ENCODE measurements at places on chromosomes 12 and 14.

DNA sequence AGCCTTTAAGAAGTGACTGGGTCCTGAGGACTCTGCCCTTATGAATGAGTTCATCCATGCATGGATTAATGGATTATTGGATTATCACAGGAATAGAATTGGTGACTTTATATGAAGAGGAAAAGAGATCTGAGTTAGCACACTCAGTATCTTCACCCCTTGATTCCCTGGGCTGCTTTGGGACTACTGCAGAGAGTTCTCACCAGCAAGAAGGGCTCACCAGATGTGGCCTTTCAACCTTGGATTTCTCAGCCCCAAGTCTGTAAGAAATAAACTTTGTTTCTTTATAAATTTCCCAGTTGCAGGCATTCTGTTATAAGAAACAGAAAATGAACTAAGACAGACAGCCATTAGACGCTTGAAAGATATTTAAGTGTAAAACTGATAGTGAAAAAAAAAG is 509.2 kb downstream of the FLRT2 start:
- no peak for DNase-seq

- DNase-seq = peak; percentile 17
Observed at GRCh38 chr12:84911271-84912197, 1.1 kb downstream of the SLC6A15 start.

DNA sequence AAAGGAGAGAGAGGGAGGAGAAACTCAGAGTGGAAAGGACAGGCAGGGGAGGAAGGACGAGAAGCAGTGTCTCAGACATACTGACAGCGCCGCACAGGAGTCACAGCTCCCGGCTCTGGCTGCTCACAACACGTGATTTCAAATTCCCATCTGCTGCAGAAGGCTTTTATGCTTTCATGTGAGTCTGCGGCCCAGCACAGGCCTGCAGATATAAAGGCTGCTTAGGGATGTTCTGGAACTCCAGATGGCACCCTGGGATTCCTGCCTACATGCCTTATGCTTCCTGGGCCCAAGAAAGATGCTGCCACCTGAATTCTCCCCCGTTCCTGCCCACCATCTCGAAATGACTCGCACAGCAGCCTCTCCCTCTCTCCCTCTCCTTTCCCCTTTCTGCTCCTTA is 89.6 kb downstream of the NUAK1 start:
- DNase-seq = no peak

- no peak for DNase-seq
Observed at GRCh38 chr12:52988898-52989297, 17.4 kb upstream of the EIF4B start.

DNA sequence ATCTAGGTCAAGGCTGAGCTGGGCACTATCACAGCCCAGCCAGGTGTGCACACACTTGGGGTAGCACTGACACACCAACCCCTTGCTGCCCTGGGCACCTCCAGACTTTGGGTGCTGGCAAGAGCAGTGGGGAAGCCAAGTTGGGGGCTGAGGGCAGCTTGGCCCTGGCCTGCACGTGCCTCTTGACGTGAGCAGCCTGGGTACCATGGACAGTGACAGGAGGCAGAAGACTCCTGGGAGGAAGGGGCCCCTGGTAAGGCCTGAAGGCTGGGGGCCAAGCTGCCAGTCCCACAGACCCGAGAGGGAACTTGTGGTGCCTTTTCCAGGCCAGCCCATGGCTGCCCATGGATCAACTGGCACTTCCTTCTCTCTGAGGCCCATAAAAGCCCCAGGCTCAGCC is 124.1 kb upstream of the SFSWAP start:
- DNase-seq = no peak

DNA sequence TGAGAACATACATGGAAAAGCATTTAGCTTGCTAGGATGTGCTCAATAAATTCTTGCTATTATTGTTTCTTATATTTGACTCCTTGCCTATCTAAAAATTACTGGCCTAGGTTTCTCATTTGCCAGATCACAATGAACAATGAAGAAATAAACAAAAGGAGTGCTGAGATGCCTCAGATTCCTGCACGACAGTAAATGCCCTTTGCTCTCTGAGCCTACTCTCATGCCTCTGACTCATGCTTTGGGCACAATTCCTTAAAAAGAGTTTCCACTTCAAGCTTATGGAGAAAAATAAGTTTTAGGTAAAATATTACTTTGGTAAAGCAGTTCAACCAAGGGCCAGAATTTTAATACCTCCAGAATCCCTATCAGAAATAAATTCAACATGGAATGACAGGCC is 30.9 kb downstream of the GRIN2B start:
- DNase-seq = no peak

DNA sequence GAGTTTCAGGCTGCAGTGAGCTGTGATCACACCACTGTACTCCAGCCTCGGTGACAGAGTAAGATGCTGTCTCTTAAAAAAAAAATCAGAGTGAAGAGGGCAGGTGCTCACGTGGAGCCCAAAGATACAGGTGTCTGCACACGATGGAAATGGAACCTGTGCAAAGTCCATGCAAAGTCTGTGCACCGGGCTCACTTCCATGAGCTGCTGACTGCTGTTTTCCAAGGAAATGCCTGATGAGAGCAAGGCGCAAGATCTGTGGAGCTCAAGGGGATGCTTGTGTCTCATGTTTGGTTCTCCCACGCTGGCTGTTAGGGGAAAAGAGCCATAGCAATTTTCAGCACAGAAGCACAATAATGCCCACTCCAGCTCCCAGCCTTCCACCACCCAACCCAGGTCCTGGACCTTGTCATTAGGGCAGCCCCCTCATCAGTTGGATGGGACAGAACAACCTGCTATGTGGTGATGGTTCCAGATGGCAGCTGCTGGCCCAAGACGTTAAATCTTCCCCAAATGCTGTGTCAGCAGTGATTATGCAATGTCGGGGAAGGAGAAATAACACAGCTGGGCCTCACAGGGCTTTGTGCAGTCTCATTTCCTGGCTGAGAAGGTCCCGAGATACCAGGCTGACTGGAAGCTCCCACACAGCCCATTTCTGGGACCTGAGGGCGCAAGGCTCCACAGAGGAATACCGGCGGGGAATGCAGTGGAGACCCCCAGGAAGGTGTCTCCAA is 27.9 kb upstream of the DICER1 start:
- peak; percentile 92 for DNase-seq

GRCh38 chr12:90111791-90112580 is 403.3 kb upstream of the ATP2B1 start:
- no peak for DNase-seq

DNA sequence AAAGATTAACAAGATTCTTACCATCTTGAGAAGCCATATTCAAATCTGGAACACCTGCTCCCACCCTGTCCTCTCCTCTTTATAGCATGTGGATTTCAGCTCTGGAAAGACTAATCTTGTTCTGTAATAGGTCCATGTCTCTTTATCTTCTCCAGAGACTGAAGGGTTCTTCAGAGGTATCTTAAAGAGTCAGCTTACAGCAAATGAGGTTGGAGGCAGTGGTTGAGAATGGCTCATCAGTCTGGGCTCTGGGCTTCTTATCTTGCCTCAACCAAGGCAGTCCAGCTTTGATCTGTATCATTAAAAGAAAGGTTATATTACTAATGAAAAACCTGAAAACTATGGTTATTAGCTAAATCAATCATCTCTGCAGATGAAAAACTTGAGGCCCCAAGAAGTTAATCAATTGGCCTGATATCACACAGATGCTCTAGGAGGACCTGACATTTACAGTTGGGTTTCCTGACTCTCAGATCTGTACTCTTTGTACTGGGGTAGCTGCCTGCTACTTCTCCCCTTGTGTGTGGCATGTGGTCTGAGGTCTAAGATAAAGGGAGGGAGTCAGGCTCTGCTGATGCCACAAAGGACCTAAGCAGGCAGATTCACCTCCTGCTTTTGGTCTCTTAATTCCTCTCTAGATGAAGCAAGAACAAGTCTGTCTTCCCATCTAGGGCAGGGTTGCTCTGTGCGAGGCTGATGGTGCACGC is 1.7 kb upstream of the AKAP6 start:
- peak; percentile 58 for DNase-seq

DNA sequence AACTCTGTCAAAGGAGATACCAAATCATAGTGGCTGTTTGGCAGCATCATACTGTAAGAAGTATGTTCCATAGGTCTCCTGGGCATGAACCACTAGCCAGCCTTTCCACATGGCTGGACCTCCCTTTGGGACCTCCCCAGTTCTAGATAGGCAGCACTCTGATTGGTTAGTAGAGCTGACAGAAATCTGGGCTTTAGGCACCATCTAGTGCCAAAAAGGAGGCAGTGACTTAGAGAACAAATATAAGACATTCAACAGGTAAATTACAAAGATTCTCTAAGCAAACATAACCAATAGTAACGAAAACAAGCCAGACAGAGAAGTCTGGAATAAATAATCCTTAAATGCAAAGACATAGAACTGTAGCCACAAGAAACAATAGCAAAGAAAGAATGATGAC is 148.0 kb upstream of the PDE3A start:
- DNase-seq = peak; percentile 15

- DNase-seq = no peak
Observed at GRCh38 chr12:69792533-69792932, 32.5 kb upstream of the MYRFL start.

DNA sequence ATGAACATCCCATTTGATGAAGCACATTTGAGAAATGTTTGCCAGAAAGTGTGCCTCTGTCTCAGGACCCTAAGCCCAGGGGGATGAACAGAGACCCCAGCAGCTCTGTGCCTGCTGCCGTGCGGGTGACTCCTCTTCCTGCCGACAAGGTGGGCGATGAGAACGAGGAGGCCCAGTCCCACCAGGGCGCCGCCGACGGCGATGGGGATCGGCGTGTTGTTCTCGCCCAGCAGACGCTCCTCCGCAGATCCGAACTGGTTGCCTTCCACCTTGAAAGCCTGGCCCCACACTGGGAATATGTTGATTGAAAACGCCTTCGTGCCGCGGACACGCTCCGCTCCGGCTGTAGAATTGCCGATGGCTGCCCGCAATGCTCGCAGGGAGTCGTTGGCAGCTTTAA is 44.1 kb downstream of the LRTM2 start:
- no peak for DNase-seq

DNA sequence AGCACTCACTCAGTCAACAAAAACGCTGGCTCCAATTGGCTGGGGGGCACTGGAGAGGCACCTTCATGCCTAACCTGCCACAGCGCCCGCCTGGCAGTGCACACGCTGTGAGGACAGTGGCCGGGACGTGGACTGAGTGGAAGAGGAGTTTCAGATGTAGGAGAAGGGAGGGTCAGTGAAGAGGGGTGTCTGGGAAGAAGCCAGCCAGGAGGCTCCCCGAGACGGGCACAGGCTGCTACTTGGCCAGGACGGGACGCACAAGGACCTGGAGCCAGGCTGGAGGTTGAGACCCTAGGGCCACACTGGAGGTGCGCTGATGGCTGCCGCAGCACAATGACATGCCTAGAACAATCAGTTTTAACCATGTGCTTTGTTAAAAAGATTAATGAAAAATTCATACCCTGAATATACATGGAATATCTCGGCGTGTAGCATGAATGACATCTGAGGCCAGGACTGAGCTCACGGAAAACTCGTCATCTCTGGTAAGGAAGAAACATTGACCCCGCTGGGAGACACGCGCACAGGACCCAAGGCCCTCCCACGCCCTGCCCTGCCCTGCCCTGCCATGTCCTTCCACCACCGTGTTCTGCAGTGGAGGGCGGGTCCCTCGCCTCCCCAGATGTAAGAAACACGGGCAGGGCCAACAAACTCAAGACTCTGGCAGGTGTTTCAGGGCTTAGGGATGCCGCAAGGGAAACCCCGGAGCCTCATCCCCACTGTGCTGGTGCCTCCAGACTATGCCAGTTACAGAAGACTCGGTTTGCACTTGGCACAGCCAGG is 25.0 kb downstream of the AMN start:
- DNase-seq = no peak

- peak; percentile 27 for DNase-seq
Observed at GRCh38 chr12:104825408-104825807, 132.7 kb downstream of the SLC41A2 start.

DNA sequence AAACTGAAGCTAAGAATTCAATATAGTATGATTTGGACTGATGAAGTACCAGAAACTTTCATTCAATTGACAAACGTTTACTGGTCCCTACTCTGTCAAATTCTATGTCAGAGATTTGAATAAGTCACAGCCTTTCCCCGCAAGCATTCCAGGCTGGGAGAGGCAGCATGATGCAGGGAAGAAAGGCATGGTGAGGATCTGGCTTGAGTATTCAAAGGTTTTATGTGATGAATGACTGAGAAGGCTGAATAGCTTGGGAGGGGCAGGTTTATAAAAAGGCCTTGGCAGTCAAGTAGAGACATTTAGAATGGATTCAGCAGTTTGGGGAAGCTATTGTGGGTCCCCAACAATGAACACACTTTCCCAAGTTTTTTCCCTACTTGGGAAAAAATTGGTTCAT is 431.8 kb downstream of the DPF3 start:
- DNase-seq = no peak

GRCh38 chr14:54889919-54890318 is 12.7 kb downstream of the GCH1 start:
- DNase-seq = no peak

DNA sequence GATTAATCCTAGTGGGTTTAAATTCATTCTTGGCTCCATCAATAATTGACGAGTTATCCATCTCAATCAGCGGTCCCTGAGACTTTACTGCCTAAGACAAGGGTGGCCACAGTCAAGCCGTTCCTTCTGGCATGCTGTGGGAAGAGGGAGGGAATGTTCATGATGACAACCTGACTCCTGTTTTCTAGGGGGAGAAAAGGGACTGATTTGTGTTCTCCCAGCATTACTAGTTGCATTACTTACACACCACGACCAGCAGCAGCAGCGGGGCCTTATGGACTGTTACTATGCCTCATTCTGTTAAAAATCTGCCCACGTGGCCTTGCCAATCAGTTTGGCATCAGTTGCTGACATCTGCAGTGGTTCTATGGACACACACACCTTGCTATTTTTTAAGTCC is 29.9 kb downstream of the PLEKHG7 start:
- no peak for DNase-seq

DNA sequence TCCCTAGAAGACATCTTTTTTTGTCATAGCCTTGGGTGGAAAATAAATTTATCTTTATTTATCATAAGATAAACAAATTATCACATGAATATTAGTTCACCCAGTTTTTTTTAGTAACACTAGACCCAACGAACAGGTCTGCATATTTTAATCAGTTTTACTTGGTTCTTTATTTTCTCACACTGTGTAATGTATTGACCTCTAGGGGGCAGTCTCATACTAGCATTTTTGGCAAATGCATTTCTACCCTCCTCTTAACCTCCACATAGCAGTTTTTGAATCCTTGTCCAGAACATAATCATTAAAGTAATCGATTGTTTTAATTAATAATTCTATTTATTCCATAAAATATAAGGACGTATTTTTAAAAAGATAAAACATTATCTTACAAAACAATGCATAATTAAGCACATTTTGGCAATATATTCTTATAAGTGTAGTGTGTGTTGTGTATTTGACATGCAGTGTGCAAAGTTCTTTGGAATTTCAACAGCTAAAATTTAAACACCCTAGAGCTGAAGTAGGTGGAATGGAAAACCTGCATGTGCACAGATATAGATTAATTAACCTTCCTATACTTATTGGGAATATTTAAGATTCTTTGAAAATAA is 31.6 kb upstream of the PTPRQ start:
- peak; percentile 81 for DNase-seq

DNA sequence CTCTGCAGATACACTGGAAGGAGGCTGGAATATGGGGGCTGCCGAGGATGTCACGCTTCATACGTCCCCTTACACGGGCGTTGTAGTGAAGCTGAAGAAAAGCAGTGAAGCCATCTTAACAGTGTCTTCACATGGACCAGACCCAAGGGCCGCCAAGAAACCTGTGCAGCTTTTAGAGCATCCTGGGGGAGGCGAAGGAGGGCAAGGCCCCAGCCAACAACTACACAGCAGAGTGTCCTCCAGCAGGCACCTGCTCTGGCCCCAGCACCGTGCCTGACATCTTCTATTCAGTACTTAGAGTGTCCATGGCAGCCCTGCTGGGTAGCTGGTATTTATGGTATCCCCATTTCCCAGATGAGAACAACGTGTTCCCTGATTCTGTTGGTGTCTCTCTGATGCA is 48.9 kb upstream of the RIN3 start:
- DNase-seq = no peak

Data from hematopoietic multipotent progenitor cell treated with erythropoietin and hydrocortisone succinate and interleukin-3 and kit ligand, for 4 days (in vitro differentiated cells).